NCI-H1417 (cell line): ENCODE measurements at places on chromosomes 6 and 20.

GRCh38 chr6:4128072-4128471 is 7.3 kb downstream of the ECI2 start:
- DNase-seq: no peak

DNA sequence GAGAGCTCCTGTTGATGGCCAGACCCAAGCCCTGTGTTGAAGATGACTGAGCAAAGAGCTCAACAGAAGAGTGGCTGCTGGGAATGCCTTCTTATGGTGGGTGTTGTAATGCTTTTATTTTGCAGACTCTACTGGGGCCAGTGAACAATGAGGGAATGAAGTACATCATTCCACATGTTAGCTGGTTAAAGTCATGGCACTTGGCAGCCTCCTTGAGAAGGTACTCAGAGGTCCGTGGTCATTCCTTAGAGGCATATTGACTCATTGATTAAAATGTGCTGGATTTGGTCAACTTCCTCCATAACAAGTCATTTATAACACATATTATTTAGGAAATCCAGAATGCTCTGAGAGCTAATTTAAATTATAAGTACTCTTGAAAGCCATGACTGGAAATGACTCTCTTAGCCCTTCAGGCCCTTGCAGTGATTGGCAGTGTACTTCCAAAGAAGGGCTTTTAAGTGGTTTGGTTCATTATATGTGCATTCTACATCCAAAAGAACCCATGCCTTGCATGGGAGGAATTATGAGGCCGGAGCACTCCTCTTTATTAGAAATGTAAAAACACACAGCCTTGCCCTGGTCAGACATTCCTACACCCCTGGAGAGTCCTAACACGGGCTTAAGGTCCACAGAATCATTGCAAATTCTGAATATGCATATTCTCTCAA is 976.9 kb downstream of the KIF16B start:
- DNase-seq: no peak

GRCh38 chr6:122184401-122184827 is 215.0 kb upstream of the HSF2 start:
- no peak for DNase-seq

DNA sequence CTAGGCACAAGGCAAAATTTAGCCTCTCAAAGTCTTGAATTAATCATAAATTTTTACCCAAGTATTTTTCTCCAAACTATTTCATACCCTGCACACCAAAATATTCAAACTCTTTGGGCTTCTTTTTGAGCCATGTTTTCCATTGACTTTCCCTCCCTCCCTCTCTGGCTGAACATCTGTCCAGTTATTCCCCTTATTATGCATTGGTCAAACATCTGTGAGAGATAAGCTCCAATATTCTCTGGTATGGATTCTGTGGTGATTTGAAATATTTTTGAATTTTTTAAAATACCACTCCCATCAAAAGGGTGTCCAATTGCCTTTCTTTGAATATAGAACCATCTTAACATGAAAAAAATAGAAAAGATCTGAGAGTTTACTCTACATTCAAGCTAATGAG is 244.2 kb downstream of the RFPL4B start:
- DNase-seq: no peak

DNA sequence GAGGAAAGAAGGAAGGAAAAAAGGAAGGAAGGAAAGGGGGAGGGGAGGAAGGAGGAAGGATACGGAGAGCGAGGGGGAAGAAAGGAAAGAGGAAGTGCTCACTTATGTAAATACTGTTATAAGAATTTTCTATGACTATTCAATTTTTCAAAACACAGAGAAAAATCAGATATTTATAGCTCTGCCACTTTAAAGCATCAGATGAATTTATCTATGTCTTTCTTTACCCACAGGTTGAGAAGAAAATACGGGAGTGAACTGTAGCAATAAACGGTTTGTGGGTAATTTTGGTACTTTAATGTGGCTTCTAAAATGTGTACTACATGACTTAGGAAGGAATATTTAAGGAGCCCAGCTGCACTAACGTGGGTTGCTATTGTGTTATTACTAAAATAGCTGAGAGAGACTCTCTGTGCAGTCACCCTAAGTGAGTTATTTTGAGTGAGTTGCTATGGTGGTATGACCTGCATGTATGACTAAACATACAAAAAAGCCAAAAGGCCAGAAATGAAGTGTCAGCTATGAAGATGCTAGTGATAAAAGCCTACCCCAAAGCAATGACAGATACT is 225.5 kb downstream of the SOD2 start:
- DNase-seq: no peak

DNA sequence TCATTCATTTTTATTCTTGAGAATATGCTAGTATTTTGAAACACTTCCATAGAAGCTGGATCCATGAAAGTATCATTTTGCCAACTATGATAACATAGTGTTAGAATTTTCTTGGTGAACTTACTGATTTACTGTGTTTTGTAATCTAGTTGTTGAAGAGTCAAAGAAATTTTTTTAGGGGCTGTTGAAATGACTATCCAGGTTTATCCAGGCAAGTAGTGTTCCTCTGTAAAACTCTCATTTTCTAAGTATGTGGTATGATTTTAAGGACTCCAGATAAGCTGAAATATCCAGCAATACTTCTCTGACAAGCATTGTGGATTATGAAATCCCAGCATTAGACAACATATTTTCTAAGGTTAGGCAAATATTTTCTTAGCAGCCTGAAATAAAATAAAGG is 95.9 kb downstream of the GRIK2 start:
- no peak for DNase-seq

DNA sequence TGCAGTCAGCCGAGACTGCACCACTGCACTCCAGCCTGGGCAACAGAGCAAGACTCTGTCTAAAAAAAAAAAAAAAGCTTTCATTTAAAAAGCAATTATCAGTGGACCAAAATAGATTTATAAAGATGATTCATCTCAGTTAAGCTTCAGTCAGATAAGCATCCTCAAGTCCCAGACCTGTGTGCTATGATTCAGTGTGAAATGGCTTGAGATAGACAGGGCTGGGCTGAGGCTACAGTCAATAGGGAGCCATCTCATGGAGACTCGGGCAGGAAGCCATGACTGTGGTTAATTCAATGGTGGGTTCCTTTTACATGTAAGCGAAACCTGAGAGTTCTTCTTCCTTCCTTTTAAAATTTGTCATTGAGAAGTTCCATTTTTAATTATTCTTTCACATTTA is 276.0 kb downstream of the TFAP2A start:
- DNase-seq: no peak

GRCh38 chr6:141056945-141057625 is 1075.6 kb upstream of the GJE1 start:
- DNase-seq: no peak

DNA sequence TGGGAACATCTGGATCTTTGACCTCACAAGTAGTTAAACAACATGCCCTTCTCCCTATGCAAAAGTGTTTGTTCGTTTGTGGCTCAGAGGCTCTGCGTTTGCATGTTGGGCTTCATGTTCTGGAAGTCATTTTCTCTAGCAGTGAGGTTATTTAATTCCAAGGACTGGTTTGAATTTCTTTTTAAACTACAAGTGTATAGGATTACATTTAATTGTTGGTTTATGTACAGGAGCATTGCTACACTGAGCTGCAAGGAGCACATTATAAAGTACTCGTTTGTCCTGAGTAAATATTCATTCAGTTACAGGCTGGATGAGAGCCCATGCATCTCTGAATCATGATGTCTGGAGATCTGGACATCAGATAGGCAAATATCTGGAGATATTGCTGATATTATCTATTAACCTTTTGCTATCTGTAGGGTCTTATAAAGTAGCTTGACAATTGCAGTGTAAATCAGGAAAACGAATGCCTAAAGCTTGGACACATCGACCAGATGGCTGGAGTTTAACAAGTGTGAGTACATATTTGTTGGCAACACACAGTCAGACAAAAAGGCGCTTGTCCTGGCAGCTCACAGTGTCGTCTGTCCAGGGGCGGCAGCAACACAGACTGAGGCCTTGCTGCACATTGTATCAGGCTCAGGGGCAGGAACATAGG is 84.6 kb downstream of the PDE7B start:
- peak; percentile 68 for DNase-seq

GRCh38 chr6:35469751-35470662 is 1.8 kb downstream of the RPL10A start:
- DNase-seq: no peak

- DNase-seq: no peak
These were observed 13.8 kb upstream of the HLA-G start for GRCh38 chr6:29813809-29814208.

DNA sequence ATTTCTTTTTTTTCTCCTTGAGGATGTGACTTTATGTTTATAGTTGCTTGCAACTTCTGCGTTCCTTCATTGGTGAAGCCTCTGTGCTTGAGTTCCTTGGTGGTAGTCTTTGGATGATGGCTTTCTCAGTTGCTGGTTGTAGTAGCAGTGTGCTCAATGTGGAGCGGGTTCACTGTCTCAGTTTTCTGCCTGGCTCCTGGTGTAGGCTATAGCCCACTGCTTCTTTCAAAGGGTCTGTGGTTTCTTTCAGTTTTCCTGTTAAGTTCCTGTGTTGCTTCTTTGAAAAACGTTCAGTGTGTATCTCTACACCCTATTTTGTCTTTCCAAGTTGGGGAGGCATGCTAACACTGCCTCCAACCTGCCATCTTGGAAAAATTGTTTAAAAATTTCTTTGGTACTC is 33.9 kb upstream of the ZBTB24 start:
- DNase-seq: no peak

DNA sequence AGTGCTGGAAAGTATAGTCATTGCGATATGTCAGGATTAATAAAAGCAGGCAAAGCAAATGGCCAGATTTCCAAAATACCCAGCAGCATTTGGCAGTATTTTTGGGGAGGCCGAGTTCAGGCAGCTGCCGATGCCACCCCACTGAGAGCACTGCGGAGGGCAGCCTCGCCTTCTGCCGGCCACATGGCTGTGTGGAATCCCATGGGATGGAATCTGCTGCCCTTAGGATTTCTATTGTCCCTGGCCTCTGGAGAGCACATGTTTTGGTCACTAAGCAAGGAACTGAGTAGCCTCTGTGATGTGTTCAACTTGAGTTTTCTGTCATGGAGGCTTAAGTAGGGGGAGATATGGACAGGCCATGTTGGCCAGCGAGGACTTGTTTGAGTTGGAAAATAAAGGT is 123.0 kb downstream of the FARS2 start:
- no peak for DNase-seq

GRCh38 chr6:73968221-73968757 is 272.3 kb downstream of the CD109 start:
- no peak for DNase-seq

DNA sequence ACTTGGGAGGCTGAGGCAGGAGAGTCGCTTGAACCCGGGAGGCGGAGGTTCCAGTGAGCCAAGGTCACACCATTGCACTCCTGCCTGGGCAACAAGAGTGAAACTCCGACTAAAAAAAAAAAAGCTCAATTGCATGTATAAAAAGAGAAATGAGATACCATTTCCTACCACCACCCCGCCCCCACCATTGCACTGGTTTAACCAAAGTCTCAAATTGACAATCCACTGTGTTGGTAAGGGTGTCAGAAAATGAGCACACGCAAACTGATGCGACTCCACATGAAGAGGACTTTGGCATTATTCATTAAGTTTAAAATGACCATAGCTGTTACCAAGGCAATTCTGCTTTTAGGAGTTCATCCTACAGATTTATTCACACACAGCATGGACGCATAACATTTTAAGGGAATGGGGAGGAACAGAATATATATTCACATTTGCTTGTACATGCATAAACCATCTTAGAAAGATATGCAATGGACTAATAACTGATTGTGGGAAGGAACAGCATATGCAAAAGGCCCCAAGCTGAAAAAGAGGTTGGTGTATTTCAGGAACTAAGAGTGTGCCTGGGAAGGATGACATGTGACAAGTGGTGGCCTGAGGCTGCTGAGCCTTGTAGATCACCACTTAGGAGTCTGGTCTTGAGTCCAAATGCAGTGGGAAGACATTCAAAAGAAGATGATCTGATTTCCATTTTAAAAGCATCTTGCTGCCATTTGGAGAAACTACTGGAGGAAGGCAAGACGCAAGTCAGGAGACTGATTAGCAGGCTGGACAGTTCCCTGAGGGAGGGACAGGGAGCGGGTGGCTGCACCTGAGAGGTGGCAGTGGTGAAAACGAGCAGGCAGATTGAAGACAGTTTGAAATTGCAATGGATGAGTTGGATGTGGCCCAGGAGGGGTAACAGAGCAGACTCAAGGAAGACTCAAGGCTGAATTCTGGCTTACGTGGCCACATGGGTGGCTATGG is 37.2 kb upstream of the PTPN1 start:
- no peak for DNase-seq

GRCh38 chr6:38396209-38396608 is 243.5 kb downstream of the BTBD9 start:
- no peak for DNase-seq

DNA sequence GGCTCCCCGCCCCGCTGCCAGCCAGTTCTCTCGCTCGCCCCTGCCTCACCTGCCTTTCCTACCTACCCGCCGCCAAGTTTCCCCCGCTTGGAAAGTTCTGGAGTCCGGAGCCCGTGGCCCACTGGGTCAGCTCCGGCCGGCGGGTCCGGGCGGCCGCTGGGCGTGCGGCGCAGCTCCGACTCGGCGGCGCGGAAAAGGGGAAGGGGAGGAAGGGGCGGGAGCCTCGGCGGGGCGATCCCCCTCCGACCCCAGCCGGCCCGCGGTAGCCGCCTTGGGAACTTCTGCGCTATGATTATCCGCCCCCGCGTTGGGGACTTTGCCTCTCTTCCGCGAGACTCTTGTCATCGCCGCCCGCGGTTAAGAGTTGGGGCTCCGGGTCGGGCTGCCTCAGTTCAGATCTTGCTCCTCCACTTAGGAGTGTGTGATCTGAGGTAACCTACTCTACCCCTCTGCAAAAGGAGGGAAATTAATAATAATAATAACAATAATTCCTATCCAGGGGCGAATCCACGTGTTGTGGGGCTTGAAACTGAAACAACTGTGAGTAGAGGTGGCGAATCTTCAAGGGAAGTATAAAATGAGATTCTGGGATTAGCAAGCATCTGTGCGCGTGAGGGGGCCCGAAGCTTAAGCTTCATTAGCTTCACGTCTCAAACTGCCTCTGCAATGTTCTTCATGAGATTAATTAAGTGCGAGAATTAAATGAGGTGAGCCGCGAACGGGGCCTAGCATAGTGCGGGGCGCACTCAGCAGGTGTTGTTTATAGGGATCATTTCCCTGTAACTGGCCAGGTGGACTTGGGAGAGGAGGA is 30.8 kb downstream of the SF3B5 start:
- DNase-seq: peak; percentile 1

- DNase-seq: no peak
These were observed 470.4 kb upstream of the SLC35B3 start for GRCh38 chr6:8905757-8906156.

DNA sequence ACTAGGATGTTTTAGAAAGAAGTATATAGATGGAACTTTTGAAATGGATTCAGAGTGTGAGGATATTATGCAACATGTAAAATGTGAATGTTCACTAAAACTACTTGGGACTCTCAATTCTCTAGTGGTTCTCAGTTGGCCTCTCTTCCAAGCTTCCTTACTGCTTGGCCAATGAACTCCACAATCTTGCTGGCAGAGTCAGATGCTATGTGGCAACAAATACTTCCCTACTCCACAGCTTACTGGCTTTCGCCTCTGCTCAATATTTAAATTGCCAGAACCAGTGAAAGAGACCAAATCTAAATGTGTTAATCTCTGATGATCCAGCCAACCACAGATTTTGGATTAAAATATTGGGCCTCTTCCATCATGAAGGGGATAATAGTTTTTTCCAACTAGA is 138.4 kb downstream of the HTR1B start:
- no peak for DNase-seq
